ENCODE measurements at places on chromosomes 3 and 15.

DNA sequence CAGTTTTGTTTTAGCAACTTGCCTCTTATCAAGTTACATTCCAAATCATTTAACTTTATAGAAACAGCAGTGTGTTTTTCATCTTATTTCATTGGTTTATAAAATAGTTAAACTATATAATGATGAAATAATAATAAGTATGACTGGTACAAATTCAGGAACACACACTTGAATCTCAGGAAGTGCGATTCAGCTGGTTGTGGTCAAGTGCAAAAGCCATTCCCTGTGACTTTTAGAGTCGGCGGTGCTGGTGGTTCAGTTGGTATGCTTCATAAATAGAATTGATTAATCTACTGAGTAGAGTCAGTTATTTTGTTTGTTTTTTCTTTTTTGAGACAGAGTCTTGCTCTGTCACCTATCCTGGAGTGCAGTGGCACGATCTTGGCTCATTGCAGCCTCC is 22.7 kb downstream of the SACM1L start:
- DNase-seq: no peak

DNA sequence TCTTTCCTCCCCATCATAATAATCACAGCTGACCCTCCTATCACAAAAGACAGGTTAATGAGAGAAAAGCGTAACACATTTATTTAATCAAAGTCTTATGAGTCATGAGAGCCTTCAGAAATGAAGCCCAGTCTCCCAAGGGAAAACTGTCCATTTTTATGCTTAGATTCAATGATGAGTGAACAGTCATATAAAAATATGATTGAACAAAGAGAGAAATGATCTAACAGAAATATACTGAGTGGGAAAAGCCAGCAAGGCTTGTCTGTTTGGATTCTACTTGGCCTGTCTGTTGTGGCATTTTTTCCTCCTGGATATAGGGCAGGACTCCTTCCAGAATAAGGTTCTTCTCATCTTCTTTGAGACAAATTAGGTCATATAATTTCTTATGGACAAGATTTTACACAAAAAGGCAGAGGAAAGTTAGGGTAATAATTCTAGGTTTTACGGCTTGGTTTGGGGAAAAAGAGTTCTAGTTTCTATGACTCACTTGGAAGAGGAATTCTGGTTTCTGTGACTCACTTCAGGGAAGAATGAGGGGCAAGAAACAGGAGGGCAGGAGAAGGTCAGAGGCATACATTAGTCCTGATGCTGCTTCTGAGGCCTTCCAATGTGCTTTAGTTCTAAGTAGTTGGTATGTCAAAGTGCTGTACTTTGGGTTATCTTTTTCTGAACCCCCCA is 534.2 kb downstream of the ZIC1 start:
- DNase-seq: no peak

- no peak for DNase-seq
These were observed 84.1 kb downstream of the AGBL1 start for GRCh38 chr15:86163816-86164215.

- DNase-seq: no peak
These were observed 191.0 kb downstream of the ERC2 start for GRCh38 chr3:56277236-56277635.

GRCh38 chr15:69475769-69476358 is 23.2 kb downstream of the RPLP1 start:
- peak; percentile 49 for DNase-seq

- DNase-seq: no peak
These were observed 103.6 kb downstream of the CACNA2D3 start for GRCh38 chr3:54225841-54226528.

DNA sequence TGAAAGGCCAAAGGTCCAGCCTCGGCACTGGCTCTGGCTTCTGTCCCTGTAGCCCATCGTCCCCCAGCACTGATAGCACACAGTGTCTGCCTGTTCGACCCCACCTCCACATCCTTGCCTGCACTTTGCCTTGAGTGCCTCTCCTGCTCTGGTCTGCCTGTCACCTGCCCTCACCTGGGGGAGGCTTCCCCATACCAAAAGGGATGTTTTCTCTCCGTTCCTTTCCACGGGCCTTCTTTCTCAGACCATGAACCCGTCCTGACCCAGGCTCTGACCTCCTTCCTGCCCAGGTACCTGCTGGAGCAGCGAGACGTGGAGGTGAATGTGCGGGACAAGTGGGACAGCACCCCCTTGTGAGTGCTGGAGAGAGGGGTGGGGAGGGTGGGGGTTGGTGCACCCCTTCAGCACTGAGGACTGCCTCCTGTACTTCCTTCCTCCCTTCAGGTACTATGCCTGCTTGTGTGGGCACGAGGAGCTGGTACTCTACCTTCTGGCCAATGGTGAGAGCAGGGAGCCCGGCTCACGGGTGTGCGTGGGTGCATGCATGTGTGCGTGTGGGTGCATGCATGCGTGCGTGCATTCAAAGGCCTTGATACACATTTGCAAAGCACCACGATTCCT is 1.5 kb downstream of the ABTB1 start:
- DNase-seq: no peak

DNA sequence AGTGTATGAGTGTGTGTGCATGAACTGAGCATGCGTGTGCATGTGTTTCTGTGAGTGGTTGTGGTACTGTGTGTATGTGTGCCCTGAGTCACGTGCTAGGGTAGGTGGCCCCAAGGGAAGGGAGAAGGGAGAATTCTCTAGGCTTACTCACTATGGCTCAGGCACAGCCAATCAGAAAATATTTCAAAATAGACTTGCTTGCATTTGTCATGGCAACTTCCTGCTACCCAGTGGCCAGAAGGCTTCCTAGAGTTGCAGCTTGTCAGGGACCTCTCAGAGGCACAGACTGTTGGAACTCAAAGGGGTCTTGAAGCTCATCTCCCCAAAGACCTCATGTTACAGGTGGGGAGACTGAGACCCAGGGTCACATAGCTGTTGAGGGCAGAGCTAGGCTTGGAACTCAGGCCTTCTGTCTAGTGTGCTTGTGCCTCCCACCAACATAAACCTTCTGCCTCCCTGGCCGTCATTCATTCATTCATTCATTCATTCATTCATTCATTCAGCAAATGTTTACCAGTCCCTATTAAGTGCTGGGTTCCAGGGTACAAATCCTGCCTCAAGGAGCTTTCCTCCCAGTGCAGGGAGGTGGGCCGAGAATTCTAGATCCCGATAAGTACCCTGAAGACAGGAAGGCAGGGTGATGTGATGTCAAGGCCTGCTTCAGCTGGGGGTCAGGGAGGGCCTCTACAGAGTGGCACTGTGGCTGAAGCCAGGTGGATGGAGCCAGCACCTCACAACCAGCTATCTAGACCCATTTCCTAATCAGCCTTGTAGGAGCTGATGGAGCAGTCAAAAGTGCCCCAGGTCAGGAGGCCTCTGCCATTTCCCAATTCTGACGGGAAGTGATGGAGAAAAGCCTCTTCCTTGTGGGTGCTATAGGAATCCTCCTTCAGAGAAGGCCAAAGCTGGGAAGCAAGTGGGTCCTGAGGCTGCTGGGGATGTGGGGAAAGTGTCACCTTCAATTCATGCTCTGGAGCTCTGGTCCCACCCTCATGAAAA is 10.9 kb upstream of the RFT1 start:
- no peak for DNase-seq

GRCh38 chr3:166522017-166522416 is 684.8 kb upstream of the BCHE start:
- no peak for DNase-seq

DNA sequence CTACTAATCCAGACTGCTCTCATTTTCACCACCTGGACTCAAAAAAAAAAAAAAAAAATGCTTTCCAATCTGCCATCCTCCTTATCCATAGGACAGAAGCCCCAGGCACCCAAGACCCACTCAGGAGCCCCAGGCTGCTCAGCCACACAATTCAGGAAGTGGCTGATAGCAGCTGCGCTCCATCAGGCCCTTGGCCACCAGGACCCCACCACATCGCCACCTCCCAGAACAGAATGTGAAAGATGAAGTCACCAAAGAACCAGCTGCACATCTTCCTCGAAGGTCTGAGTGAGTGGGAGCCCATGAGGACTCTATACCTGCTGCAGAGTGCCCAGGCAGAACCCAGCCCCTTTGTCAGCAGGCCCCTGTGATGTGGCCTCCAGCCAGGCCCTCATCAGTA is 19.5 kb downstream of the POC1A start:
- DNase-seq: no peak

GRCh38 chr3:12643010-12643380 is 20.9 kb downstream of the RAF1 start:
- DNase-seq: no peak

DNA sequence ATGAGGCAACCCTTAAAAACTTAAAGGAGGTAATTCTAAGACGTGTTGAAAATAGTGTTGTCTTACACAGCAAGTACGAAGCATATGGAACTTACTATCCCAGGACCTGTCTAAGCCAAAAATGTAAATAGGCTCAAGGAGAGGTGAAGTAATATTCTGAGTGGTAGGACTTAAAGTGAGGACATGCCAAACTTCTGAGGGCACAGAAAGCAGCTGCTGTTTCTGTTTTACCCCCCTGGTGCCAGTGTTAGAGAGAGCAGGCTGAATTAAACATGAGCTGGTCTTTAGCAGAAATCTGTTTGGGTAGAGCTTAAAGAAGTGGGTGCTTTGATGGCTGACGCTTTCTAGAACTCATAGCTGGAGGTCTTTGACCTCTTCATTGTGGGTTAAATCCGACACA is 149.7 kb upstream of the NPHP3 start:
- no peak for DNase-seq

- no peak for DNase-seq
These were observed 213.8 kb downstream of the LRTM1 start for GRCh38 chr3:54714035-54714434.

GRCh38 chr3:195245531-195245951 is 25.4 kb downstream of the XXYLT1 start:
- no peak for DNase-seq

DNA sequence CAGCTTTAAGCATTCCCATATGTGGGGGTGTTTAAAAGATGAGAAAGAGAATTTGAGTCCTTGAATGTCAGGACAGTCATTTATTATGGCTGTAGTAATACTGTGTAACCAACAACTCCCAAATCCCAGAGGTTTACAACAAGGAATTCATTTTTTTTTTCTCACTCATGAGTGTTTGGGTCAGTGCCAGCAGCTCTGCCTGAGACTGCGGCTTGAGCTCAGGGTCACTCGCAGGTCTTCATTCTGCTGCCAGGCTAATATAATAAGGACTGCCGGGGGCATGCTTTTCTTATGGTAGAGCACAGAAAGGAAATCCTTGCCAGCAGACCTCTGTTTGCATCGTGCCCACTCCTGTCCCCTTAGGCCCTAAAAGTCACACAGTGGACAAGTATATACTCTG is 277.9 kb upstream of the LMCD1 start:
- DNase-seq: no peak

GRCh38 chr3:132643366-132643765 is 16.2 kb downstream of the ACAD11 start:
- no peak for DNase-seq
